ENCODE measurements at places on chromosomes 2 and 18. TPM values are rescaled to one million over a fixed set of nuclear protein-coding genes. Genes with fewer than 3 reads are reported as not detected.

DNA sequence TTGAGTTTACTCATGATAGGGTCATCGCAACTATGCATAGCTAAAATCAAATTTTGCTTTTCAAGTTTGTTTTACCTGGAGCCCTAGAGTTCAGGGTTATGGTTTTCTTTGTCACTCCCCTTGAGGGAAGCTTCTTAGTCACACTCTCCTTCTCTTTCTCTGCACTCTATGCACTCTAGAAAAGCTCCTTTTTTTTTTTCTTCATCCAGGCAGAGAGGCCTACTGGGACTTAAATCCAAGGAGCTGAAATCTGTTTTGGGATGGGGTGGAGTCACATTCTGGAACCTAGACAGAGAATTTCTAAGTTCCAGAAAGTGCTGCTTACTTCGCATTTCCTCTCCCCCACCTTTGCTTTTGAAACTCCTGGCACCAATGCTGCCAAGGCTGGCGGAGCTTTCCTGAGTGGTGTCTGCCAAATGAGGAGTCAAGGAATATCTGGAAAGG lies 19.1 kb upstream of the IL18R1 start:
- no peak for DNase-seq

DNA sequence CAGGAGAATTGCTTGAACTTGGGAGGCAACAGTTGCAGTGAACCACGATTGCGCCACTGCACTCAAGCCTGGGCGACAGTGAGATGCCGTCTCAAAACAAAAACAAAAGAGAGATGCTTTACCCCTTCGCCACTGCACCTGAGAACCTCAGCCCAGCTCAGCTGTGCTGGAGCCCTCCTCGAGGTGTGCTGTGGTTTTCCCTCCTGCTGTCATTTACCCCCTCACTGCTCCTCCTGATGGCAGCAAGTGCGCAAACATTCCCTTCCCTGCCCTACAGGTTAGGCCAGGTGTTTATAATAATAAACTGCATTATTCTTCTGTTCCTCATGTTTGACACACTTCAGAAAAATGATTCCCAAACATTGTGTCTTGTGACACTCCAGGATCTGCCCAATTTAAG lies 8.4 kb downstream of the FBXO36 start:
- DNase-seq, result peak; percentile 13

DNA sequence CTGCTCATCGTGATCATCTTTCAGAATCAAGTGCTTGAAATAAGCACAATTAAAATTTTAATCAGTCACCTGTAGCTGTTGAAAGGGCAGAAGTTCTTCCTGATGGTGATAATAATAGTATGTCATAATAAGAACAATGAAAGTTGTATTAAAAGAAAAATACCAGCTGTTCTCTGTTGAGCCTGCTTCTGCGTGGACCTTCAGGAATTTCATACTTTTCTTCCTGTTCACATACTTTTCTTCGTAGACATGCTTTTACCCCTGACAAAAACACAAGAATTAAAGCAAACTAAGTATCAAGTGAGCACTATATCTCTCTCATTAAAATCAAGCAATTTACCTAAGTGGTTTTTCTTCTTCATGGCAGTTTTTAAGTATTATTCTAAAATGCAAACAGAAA lies 79.2 kb downstream of the BARD1 start:
- DNase-seq, result no peak

- no peak for DNase-seq
Measured at GRCh38 chr18:37266290-37266689, 299.3 kb downstream of the CELF4 start.

DNA sequence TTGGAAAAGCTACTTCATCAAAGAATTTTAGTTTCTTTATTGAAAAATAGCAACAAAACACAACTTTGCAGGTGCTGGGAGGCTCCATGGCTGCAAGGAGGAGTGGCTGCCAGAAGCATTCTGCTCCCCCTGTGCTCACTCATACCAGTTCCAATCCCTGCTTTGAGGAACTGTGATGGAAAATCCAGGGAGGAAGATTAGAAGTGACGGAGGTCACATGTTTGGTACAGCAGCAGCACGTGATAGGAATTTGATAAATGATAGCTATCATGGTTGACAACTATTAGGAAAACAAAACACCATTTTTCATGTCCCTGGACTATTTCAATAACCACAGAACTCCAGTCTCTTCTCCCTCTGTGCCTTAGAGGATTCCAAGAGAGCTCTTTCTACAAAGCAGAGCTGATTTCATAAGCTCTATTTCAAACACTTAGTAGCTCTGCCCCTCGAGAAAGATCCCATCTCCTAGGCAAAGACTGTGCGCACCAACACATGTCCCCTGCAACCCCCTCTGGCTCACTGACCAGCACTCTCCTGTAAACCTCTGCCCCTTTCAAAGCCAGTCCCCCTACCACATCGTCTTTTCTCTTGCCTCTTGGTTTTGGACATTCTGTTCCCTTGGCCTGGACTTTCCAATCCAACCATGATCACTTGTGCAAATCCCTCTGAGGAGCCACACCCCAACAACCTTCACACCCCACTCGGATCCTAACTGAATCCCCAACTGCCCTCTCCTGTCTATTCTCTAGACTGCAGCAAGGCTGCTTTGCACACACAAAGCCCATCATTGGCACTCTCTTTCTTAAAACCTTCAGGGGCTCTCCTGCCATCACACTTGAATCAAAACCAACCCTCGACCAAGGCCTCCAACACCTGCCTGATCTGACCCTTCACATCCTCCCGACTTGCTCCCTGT lies 352.4 kb upstream of the PKDCC start:
- no peak for DNase-seq

GPBAR1 gene
- 0.92 TPM for total RNA-seq

GRCh38 chr2:42970151-42970550 lies 177.8 kb upstream of the HAAO start:
- DNase-seq, result no peak

- peak; percentile 82 for DNase-seq
Measured at GRCh38 chr2:48248251-48248933, 281.6 kb upstream of the STON1 start.

DNA sequence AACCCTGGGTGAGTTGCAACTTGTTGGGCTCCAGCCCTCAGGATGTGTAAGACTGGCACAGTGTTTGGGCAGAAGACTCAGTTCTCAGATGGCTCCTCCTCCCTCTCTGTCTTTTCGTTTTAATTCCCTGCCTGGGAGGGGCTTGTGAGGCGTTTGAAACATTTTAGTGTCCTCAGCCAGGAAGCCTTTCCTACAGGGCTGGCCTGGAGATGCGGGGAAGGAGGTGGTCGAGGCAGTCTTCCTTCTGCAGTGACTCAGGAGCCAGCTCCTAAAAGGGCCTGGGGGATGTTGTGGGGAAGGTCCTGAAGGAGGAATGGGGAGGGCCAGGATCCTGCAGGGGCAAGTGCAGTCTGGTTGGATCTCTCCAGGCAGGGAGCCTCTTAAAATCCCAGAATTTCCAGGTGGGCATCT lies 22.1 kb upstream of the IGFBP5 start:
- no peak for DNase-seq

DNA sequence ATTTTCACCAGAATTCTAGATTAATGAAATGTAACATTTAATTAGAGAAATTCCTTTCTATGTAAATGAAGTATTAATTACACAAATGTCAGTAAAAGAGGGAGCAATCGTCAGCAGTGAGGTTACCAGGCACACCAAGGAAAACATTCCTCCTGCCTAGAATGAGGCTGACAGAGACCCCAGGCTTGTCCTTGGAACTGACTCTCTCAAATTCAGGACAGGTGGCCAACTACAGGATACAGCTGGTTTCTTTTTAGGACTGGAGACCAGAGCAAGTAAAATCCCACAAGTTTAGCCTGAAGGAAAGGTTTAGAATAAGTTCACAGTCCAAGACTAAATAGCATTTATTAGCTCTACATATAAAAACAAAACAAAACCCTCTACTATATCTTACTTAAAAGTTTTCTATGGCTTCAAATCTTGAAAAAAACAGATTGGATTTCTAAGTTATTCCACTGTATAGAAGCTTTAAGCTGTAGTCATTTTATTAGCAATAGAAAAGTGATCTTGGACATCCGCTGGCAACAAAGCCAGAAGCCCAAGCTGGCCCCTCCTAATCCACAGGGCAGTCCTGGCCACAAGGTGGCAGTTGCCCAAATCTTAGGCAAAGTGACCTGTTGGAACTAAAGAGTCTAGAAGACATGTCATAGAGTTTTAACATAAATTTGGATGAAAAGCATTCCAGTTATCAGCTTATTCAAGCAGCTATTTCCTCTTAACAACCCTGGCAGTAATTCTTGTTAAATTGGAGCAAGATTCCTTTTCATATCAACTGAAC lies 81.0 kb downstream of the SP3 start:
- peak; percentile 51 for DNase-seq

GRCh38 chr2:241357531-241357930 lies 1.4 kb downstream of the FARP2 start:
- DNase-seq, result no peak

DNA sequence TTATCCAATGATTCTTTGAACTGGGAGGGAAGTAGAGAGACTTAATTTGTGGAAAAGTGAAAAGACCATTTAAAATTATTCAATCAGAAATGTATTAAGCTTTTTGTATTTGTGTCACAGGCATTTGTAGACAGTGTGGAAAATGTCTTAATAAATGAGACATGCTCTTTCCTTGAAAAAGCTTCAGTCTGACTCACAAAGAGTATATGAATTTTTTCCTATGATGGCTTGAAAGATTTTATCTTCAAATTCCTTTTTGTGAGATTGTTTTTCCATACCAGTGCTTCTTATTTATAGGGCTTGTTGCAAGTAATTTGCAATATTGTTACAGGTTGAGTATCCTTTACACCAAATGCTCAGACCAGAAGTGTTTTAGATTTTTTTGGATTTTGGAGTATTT lies 39.5 kb downstream of the STON1 start:
- no peak for DNase-seq

RBMS1 gene
- total RNA-seq, result 92.6 TPM

DNA sequence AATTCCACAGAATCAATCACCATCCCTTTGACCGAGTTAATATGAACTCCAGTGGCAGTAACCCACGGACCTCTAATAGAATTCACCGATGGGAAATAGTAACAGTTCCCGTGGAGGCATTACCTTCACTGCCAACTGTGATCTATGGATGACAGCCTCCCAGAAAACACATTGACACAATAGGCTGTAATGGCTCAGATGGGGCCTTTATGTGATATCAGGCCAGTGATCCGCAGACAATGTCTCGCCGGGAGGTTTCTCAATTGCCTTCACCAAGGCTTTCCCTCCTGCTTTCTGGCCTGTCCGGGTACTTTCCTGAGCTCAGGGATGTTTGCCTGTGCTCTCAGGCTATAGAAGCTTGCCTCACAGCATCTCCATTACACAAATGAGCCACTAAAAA lies 34.4 kb upstream of the KLF7 start:
- DNase-seq, result no peak

GRCh38 chr18:55396979-55397378 lies 191.0 kb downstream of the TCF4 start:
- DNase-seq, result no peak

DNA sequence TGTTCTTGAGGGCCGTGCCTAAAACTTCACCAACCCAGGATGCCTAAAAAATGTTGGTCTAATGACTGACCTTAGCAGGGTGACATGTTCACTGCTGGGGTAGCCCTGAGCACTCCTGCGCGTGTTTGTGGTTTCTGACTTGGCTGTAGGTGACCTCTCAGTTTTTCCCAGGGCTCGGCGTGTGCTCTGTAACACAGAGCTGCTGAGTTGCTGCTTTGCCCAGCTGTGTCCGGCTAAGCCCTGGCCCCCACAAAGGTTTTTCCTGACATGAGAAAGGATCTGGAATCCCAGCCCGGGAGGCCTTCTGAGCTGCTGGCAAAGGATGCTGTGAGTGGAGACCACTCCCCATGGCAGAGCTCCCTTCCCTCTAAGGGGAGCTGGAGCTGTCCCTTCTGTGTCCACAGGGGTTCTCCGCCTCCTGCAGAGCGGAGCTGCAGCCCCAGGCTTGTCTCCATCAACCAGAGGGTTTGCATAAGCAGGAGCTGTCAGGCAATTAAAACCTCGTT lies 52.7 kb downstream of the CRIM1 start:
- DNase-seq, result peak; percentile 39

DNA sequence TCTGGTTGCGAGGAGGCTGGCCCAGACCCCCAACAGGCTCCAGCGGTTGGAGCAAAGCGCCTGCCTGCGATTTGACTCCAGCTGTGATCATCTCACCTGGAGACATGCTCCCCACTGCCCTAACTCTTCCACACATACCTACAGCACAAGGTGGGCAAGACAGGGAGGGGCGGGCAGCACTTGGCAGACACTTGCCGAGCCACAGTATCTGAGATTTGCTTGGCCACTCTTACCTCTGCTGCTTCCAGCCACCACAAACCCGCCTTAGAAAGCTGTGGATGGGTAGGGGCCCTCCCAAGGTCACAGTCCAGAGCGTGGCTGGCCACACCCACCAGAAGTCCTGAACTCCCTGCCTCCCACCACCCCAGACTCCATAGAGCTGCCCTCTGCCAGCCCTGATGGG lies 8.2 kb downstream of the CYP26B1 start:
- no peak for DNase-seq

GRCh38 chr2:190695739-190696138 lies 46.9 kb downstream of the NAB1 start:
- DNase-seq, result no peak

GRCh38 chr2:83916559-83916958 lies 542.5 kb downstream of the SUCLG1 start:
- no peak for DNase-seq

ATP6V1C2 gene
- 12.1 TPM for total RNA-seq

GRCh38 chr2:134217924-134218323 lies 35.9 kb upstream of the MGAT5 start:
- no peak for DNase-seq

DNA sequence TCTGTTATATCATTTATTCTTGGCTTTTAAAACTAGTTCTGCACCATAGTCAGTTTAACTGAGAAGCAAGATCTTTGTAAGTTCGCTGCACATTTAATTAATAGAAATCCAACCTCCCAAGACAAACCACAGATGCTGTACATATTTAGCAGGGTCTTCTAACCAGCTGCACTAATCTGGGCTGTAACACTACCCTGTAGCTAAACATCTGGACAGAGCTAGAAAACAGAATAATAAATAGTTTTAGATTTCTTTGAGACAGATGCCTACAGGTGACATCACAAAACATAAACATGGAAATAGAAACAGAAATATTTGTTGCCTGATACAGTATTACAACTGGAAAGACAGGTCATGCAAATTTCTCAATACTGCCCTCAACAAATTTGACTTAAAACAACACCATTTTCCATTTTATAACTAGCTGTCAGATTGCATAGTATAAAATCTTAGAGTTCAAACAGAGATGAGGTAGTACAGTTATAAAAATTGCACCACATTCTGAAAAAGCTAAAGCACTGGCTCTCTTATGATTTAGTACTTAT lies 315.1 kb downstream of the NR4A2 start:
- peak; percentile 73 for DNase-seq

- DNase-seq, result no peak
Measured at GRCh38 chr2:202157211-202157990, 81.0 kb downstream of the SUMO1 start.

- no peak for DNase-seq
Measured at GRCh38 chr2:111029181-111029927, 91.4 kb upstream of the BCL2L11 start.

- DNase-seq, result peak; percentile 24
Measured at GRCh38 chr2:106183101-106183696, 10.9 kb downstream of the UXS1 start.

- DNase-seq, result peak; percentile 9
Measured at GRCh38 chr2:59754011-59754735, 799.3 kb downstream of the BCL11A start.

Data from tongue (tissue), 3 donors.